ENCODE measurements at places on chromosomes 3 and 15.

- no peak for DNase-seq
Measured at GRCh38 chr3:14627815-14628214, 23.7 kb upstream of the CCDC174 start.

DNA sequence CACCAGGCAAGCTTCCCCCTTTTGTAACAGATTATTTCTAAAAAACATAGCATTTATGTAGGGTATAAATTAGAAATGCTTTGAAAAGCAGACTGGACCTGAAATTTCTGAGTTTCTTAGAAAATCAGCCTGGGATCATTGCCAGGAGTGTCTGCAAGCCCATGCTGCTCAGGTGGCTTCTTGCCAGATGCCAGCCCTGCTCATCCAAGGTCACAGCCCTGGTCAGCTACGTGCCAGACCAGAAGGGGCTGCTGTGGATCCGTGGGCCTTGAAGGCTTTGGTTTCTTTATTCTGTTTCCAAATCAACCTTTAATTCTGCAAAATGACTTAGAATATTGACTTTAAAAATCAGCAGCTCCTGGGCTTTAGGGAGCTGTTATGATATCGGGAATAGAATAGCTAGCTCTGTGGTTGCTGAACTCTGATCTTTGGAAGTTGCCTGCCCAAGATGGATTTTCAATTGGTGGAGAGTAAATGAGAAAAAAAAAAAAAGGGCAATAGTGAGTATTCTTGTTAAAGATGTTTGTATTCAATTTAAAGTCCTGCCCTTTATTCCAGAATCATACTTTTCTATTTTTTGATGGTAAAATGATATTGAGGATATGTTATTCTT, 370.1 kb upstream of the ONECUT1 start:
- no peak for DNase-seq

DNA sequence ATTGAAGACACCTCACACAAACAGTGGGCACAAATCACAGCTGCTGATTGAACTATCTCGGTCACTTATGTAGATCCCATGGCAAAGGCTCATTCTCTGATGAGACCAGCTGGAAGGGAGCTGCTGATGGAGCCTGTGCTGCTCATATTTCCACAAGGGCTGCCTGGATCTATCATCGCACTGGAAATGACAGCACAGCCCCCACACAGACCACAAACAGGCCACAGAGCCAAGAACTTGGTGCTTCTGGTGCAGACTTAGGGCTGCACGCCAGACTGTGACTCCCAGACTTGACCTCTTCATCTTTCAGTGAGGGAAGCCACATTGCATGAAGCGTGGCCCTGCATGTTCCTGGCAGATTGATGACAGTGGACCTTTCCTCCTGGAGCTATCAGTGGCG, 197.6 kb downstream of the MINAR1 start:
- DNase-seq = no peak

GRCh38 chr3:30618526-30618925, 12.1 kb downstream of the TGFBR2 start:
- DNase-seq = no peak

- no peak for DNase-seq
Measured at GRCh38 chr15:32029409-32029861, 880 bp upstream of the CHRNA7 start.

DNA sequence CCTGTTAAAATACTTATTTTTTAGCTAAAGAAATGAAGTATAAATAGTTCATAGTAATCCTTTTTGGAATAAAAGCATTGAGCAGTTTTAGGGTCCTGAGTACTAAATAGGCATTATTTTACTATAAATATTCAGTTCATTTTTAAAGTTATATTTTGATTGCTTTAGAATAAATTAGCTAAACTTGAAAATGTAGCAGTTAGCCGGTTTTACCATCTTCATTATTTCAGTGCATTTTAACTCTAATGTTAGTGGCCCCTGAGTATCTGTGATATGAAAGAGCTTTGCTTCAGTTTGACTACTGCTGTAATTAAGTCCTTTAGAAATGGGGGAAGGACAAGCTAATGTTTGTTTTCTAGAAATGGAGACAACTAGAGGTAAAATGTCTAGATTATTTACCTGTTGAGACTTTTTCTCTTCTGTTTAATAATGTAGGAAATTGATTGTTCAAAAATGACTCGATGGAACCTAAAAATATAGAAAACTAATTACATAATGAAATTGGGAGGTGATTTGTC, 3.6 kb downstream of the SMC4 start:
- DNase-seq = peak; percentile 17

- no peak for DNase-seq
Measured at GRCh38 chr15:99315636-99316035, 64.4 kb downstream of the LRRC28 start.

DNA sequence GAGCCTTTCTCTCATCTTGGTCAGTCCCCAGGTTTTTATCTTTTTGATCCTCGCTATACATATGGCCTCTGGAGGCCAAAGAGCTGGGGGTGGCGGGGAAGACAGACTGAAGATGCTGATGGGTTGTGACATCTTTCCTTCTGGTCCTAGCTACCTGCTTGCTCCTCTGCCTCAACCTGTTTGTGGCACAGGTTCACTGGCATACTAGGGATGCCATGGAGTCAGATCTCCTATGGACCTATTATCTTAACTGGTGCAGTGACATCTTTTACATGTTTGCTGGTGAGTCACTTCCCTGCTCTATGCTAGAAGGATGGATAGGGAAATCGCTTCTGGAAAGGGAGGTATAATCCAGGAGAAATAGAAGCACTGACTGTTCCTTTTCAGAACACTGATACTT, 8.8 kb downstream of the TMEM202 start:
- no peak for DNase-seq

- no peak for DNase-seq
Measured at GRCh38 chr3:24828551-24828950, 333.9 kb upstream of the THRB start.

- no peak for DNase-seq
Measured at GRCh38 chr15:50061503-50061902, 57.5 kb downstream of the ATP8B4 start.

DNA sequence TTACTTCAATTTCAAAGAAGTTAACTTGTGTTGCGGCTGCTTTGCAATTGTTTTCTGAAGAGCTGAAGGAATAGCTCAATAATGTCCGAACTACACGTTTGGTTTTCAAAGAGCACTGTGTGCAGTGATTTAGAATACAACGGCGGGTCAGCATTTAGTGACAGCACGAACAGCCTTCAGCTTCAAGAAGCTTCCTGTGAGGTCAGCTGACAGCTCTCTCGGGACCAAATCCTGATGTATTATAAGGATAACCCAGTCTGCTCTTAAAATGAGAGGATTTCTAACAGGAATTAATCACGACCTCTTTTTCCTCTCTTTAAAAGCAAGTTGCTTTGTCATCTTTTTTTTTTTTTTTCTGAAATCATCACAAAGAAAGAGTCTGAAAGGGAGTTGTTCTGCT, 97.9 kb upstream of the UNC13C start:
- no peak for DNase-seq

GRCh38 chr3:5009506-5010109, 30.4 kb downstream of the BHLHE40 start:
- no peak for DNase-seq

- DNase-seq = peak; percentile 70
Measured at GRCh38 chr3:151766454-151766853, 32.7 kb downstream of the AADACL2 start.

DNA sequence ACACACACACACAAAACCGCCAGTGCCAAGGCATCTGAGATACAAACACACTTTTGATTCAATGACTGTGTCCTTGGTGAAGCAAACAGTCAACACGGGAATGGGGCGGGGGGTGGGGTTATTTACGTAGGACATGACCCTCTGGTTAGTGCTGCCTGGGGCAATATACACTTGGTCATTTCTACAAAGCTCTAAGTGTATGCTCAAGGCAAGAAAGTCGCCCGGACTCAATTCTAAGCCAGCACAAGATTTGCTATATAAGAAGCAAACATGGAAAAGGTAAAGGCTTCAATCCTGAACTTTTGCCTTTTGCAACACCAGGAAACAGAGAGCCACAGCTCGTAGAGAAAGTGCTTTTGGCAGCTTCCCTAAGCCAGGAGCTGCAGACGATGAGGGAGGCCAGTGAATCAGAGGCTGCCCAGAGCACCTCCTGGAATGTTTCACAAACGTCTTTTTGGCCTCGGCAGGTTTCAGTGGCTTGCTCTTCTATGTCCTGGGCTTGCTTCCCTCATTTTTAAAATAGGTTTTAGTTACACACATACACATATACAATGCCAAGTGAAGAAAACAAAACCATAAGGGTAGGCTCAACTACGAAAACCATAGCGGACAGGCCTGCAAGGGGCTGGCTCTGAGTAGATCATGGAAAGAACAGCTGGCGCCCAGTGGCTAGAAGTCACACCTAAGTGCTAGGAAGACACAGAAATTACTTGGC, 73.6 kb downstream of the TM4SF4 start:
- DNase-seq = peak; percentile 93

Measured in iris pigment epithelial cell (primary cell).